T-cell (primary cell): ENCODE measurements at places on chromosomes 2 and 18.

- no peak for DNase-seq
Measured at GRCh38 chr18:61850756-61851155, 42.1 kb downstream of the RNF152 start.

DNA sequence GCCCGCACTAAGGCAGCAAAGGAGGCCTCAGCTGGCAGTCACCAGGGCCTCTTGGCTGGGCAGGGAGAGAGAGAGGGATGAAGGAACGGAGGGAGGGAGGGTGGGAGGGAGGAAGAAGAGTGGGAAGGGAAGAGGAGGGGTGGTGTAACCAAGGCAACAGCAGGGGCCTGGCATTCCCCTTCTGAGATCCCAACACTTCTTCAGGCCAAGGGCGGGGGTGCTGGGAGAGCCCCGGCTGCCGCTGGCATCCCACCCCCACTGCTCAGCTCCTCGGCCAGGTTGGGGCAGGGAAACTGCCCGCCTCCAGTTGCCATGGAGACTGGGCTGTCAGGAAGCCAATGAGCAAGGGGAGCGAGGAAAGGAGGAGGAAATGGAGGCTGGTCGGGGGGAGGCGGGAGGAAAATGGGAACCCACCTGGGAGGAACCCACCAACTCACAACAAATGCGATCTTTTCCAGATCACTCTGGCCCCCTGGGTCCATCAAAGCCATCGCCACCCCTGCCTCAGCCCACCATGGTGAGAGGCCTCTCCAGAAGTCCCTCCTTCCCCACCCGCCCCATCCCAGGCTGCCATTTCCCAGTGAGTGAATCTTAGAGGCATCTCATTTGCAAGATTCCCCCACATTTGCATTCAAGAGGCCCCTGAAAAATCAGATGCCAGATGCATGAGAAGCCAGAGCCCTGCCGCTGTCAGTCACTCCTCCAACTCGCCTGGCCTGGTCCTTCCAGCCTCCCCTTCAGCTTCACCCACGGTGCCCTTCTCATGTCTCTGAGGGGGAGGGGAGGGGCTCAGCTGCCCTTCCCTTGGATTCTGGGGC lies 12.4 kb downstream of the SH2D6 start:
- DNase-seq, result no peak

DNA sequence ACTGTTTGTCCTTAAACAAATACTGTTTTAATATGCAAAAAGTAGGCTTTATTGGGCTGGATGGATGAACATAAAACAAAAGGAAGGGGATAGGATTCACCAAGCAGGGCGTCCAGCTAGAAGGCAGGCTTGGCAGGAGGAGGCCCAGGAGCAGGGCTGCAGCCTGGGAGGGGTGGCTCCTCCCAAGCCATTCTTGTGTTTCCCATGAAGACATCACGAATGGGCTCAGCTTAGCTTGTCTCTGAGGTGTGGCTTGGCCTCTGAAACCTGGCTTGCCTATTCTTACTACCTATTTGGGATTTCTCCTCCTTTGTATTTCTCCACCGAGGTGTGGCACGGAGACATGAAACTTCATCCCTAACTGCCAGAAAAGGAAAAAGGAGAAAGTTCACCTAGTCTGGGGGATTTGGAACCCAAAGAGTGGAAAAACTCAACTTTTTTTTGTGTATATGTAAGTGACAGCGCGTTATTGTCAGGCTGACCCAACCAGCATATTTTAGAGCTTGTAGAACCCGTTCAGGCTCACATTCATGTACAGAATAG lies 481.9 kb upstream of the SPRED2 start:
- no peak for DNase-seq

DNA sequence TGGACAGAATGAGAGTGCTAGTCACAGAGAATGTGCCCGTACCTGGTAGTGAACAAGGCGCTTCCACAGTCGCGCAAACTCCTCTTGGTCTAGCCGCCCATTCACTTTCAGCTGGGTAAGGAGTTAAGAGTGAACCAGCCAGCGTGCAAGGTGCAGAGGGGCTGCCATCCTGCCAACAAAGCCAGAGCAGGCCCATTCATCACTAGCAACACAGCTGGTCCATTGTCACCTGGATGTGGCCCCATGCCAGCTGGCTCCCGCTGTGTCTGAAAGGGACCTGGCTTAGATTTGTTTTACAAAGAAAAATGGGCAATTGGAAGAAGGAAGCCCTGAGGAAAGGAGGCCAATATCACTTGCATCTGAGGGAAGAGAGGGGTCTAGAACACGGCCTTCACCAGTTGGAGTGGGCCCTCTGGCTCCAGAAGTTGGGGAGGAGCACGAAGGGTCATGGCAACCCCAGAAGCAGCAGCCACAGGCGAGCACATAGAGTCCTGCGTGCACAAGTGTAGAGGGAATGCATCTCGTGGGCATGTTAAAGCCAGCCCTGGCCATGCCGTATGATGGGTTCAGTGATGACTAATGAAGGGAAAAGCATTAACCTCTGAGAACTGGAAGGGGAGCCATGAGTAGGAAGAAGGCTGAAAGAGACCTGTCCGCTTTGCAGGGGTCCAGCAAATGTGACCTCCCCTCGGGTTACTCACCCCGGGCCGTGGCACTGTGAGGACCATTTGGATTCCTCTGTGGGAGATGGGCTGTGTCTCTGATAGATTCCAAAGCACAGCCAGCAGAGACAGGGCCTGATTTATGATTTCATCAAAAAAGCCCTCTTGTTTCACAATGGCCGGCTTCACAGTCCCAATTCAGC lies 70.6 kb downstream of the CAPN13 start:
- DNase-seq, result no peak

- DNase-seq, result no peak
Measured at GRCh38 chr2:10150436-10150835, 27.9 kb downstream of the RRM2 start.

DNA sequence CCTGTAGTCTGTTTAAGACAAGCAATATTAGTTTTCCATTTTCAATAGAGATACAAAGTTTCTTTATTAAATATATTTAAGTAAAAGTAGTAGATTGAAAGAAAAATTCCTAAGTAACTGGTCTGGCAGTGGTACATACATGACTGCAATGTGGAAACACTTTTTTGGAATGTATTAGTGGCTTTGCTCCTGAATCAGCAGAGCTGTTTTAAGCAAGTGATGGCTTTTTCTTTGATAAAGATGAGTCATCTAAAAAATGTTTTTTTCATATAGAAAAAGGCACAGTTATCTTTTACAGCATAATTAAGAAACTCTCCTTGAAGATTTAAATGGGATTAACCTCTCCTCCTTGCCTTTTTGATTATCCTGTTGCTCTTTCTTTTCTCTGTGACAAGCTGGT lies 34.9 kb downstream of the KDM3A start:
- DNase-seq, result no peak

GRCh38 chr2:181891966-181892798 lies 652 bp downstream of the ITPRID2 start:
- DNase-seq, result peak; percentile 42

DNA sequence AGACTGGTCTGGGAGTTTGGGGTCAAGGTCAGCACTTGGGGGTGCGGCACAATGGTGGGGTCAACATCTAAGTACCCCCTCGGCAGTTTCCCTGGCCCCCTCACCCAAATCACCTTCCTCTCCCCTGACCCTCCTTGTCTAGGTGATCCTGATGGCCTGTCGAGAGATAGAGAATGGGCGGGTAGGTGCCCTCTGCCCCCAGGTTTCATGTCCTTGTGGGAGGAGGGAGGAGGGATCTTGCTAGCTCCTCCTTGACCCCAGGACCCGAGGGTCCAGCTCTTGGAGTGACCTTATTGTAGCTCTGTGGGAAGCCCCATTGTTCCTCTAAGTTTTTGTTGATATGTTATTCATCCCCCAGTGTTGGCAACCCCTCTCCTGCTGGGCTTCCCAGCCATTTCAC lies 3.6 kb downstream of the PTPN18 start:
- no peak for DNase-seq

DNA sequence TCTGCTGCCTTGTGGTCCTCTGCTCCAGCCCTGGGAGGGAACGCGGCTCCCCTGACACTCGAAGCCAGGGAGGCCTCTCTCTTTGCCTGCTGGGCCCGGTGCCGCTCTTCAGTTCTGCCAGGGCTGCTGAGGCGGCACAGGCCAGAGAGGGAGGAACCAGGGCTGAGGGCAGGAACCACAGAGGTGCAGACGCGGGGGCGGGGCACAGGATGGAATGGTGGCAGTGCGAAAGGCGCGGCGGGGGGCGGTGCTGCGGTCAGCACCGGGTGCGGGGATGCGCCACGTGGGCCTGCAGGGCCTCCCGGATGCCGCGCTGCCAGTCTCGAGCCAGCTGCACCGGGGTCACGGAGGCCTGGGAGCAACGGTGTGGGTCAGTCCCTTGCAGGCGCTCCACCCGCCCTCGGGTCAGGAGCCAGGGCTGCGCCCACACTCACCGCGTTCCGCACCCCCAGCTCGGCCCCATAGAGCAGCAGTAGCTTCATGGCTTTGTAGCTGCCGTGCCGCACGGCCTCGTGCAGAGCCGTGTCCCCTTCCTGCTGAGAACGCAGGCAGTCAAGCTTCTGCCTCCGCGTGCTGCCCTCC lies 4.4 kb downstream of the ANKRD23 start:
- DNase-seq, result peak; percentile 85

GRCh38 chr2:64517511-64517884 lies 6.6 kb upstream of the AFTPH start:
- DNase-seq, result no peak

- DNase-seq, result no peak
Measured at GRCh38 chr2:65999103-65999502, 435.8 kb upstream of the MEIS1 start.

DNA sequence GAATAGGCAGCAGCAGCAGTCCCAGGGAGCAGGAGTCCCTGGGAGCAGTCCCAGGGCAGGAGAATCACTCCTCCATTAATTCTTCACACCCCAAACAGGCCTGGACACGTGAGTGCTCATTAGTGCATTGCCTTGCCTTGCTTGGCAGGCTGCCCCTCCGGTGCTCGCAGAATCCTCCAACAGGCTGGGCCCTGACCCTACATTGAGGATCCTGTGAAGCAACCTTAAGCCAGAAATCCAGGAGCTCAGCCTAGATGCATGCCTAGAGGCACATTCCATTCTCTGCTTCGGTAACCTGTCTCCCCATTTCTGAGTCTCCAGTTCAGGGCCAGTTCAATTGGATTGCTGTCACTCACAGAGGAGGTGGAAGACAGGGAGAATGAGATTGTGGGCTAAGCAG lies 97.4 kb upstream of the LRATD1 start:
- DNase-seq, result no peak

GRCh38 chr18:79922971-79923411 lies 28.5 kb downstream of the SLC66A2 start:
- no peak for DNase-seq

GRCh38 chr2:130387071-130387400 lies 31.2 kb downstream of the PTPN18 start:
- no peak for DNase-seq

- DNase-seq, result no peak
Measured at GRCh38 chr2:83784947-83785346, 674.1 kb downstream of the SUCLG1 start.

- no peak for DNase-seq
Measured at GRCh38 chr2:30915486-30915885, 108.2 kb upstream of the CAPN13 start.

DNA sequence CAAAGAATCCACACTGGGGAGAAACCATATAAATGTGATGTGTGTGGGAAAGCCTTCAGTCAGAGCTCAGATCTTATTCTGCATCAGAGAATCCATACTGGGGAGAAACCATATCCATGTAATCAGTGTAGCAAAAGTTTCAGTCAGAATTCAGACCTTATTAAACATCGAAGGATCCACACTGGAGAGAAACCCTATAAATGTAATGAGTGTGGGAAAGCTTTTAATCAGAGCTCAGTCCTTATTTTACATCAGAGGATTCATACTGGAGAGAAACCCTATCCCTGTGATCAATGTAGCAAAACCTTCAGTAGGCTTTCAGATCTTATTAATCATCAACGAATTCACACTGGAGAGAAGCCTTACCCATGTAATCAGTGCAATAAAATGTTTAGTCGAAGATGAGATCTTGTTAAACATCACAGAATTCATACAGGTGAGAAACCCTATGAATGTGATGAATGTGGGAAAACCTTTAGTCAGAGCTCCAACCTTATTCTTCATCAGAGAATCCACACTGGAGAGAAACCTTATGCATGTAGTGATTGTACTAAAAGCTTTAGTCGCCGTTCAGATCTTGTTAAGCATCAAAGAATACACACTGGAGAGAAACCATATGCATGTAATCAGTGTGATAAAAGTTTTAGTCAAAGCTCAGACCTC lies 16.7 kb upstream of the ZSCAN30 start:
- DNase-seq, result no peak

DNA sequence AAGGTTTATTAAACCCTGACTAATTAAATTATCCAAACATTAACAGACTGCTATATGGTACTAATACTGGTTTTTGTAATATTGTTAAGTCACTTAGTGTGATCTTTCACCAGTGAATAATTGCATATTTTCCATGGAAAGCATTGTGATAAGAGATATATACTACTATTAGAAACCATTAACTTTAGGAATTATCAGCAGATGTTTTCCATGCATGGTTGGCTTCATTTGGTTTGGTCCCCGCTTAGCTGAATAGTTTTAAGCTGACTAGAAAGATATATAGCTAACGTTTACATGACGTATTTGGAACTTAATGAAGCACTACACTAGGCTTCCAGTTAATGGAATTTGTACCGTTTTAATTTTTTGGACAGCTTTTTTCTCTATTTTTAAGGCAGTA lies 37.9 kb downstream of the LCLAT1 start:
- DNase-seq, result no peak

DNA sequence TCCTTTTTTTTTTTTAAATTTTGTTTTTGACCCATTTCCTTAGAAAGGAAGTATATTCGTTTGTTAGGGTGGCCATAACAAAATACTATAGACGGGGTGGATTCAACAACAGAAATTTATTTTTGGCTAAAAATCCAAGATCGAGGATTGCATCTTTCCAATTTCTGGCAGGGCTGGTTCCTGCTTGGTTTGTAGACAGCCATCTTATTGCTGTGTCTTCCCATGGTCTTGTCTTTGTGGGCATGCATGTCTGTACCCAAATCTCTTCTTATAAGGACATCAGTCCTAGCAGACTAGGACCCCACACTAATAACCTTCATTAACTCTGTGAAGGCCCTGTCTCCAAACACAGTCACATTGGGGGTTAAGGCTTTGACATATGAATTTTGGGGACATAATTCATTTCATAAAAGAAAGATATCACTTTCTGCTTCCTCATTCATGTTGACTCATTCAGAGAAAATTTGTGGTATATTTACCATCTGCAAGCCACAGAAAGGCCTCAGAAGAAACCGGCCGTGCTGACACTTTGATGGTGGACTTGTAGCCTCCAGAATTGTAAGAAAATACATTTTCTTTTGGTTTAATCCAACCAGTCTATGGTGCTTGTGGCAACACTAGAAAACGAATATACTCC lies 262.1 kb downstream of the LPIN1 start:
- DNase-seq, result no peak

DNA sequence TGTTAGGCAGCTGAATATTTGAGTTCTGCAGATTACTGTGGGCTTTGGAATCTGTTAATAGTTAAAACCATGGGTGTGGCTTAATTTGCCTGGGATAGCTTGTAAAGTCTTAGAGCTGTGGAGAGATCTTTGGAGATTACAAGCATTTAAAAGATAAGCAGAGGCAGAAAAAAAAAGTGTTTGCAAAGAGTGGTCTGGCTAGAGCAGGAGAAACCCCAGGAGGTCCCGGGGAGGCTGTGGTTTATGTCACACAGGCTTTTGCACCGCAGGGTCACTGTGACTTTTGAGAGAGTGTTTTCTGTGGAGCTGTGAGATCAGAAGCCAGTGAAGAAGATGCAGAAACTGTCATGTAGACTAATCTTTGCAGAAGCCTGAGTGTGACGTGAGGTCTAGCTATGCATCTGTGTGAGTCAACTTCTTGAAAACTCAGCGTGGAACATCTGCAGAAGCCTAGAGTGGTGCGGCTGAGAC lies 49.0 kb downstream of the SETBP1 start:
- peak; percentile 22 for DNase-seq

- DNase-seq, result no peak
Measured at GRCh38 chr2:216490061-216490460, 8.6 kb upstream of the RPL37A start.
